ENCODE measurements at places on chromosomes 13 and 19. TPM values are rescaled to one million over a fixed set of nuclear protein-coding genes. Genes with fewer than 3 reads are reported as not detected.

DNA sequence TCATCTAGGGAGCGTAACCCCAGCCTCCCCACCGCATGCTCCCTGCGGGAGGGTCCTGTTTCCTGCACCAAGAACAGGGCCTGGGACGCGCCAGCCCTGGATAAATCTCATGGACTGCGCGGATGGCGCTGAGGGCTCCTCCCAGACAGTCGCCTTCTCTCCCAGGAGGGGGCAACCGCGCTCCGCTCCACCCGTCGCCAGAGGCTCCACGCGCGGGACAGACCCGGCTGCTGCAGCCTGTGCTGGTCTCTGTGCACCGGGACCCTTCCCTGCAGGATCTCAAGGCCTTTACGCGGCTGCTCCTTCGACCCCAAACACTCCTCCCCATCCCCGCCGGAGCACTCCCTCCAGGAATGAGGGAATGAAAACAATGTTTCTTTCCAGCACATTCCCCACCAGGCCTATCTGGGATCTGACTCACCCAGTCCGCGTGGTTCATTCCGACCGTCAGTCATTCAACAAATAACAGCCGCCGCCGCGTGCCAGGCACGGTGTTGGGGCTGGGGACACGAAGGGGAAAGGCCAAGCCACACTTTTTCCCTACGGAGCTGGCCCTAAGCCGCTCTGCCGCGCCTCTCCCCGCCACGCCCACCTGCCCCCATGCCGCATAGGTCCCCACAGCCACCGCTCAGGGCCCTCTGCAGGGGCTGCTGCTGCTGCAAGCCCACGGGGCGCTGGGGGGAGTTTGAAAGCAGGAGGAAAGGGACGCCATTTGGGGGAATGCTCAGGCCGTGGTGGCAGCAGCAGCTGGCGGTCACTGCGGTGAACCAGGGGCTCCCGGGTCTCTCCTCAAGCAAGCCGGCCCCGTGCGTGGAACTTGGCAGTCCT lies 6.0 kb downstream of the PNMA8B start:
- H3K4me3 ChIP-seq = no peak overlapping the region
- H3K4me1 ChIP-seq = peaks cover 18% of the 10 kb centered on the region
- H3K27me3 ChIP-seq = peaks cover 71% of the 10 kb centered on the region
- no peak for DNase-seq
- no peak overlapping the region for H3K27ac ChIP-seq
- H3K36me3 ChIP-seq = no peaks in the 10 kb centered on the region

DNA sequence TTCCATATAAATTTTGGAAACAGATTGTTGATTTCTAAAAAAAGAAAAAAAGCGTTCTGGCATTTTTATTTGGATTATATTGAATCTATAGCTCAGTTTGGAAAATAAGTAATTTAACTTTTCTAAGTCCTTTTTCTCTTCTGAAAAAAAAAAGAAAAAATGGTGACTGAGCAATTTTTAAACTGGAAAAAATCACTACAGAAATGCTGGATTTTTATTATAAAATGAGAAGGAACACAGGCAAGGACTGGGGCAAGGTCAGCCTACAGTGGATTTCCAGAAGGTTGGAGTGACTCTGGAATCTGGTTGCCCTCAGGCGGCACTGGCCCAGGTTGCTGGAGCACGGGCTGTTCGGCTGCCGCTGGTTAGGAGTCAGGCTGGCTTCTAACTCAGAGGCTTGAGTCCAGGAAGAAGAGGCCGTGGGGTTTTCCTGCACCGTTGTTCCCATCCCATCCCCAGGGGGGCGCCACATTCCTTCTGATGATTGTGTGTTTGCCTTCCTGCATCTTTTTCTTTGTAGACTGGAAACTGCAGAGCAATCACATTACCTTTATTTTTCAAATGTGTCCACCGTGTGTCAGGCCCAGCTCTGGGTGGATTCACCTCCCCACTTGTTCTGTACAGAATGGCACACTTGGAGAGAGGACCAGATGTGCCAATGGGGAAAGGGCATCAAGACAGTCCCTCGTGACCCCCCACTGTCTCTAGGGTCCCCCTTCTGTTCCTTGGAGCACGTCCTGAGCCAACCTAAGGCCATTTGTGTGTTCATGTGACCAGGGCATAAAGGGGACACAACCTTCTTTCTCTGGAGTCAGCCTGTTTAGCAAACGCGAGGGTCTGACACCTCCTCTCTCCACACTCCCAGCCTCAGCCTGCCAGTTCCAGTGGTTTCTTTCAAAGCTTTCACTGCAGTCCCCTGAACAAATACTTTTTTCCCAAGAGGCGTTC lies 44.5 kb upstream of the GTF3A start:
- H3K27me3 ChIP-seq = peaks cover 3% of the 10 kb centered on the region
- H3K4me3 ChIP-seq = no peak overlapping the region
- no peaks in the 10 kb centered on the region for H3K36me3 ChIP-seq
- H3K27ac ChIP-seq = no peak overlapping the region

- H3K27me3 ChIP-seq = peaks cover 3% of the 10 kb centered on the region
- no peaks in the 10 kb centered on the region for H3K4me1 ChIP-seq
- no peak within 1 kb of the TSS for H3K4me3 ChIP-seq
- DNase-seq = no peak
- no peak within 1 kb of the TSS for H3K27ac ChIP-seq
Measured at GRCh38 chr13:70108356-70109105, at the start of gene KLHL1. KLHL1 (minus strand) TSS chr13:70108452; CDS start chr13:70107699, 753 bp downstream.

GRCh38 chr13:50452756-50453155 lies 390.7 kb downstream of the DLEU7 start:
- H3K4me3 ChIP-seq = no peak overlapping the region
- H3K27me3 ChIP-seq = no peaks in the 10 kb centered on the region
- H3K27ac ChIP-seq = no peak overlapping the region
- no peak for DNase-seq
- no peaks in the 10 kb centered on the region for H3K36me3 ChIP-seq

GRCh38 chr19:5228932-5229777 lies 111.5 kb downstream of the PTPRS start:
- peak; percentile 19 for DNase-seq
- no peak overlapping the region for H3K27ac ChIP-seq
- peaks cover 17% of the 10 kb centered on the region for H3K27me3 ChIP-seq
- peak overlapping the region; percentile 44 for H3K4me3 ChIP-seq
- no peaks in the 10 kb centered on the region for H3K36me3 ChIP-seq
- H3K4me1 ChIP-seq = peaks cover 7% of the 10 kb centered on the region

- DNase-seq = no peak
- no peaks in the 10 kb centered on the region for H3K4me1 ChIP-seq
- H3K27me3 ChIP-seq = no peaks in the 10 kb centered on the region
- H3K4me3 ChIP-seq = no peak overlapping the region
- H3K36me3 ChIP-seq = peaks cover 2% of the 10 kb centered on the region
Measured at GRCh38 chr19:17665058-17665457, 23.1 kb downstream of the UNC13A start.

GRCh38 chr19:51079481-51080110 lies 3.1 kb downstream of the KLK14 start:
- H3K4me1 ChIP-seq = no peaks in the 10 kb centered on the region
- H3K4me3 ChIP-seq = no peak overlapping the region
- H3K27ac ChIP-seq = no peak overlapping the region
- no peaks in the 10 kb centered on the region for H3K36me3 ChIP-seq
- no peak for DNase-seq
- H3K27me3 ChIP-seq = peaks cover 5% of the 10 kb centered on the region

DNA sequence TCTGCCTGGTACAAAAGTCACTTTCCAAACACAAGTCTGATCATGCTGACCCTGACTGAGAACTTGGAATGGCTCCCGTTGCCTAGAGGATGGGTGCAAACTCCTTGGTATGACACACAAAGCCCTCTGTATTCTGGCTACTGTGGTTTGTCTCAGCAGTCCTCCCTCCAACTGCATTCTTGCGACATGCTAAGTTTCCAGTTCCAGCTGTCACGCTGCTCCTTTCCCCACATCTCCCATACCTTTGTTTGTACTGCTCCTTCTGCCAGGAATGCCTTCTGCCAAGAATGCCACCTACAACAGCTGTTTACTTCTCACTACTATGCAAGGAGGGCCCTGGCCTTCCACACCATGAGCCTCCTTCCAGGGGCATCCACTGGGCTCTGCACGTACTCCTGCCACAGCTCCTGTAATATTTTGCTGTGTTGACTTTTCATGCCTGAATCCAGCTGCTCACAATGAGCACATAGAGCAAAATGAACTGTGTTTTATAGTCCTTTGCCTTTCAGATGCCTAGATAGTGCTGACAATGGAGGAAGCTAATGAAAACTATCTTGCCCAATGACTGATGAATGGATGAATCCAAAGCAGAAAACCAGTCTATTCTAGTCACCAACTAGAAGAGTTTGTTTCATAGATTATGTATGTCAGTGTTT lies 543.7 kb downstream of the EFNB2 start:
- no peak for DNase-seq
- no peaks in the 10 kb centered on the region for H3K4me1 ChIP-seq
- H3K27ac ChIP-seq = no peak overlapping the region
- H3K36me3 ChIP-seq = no peaks in the 10 kb centered on the region

The PRR19 gene
- 0.49 TPM for total RNA-seq

The PABPC3 gene
- 1.9 TPM for total RNA-seq

The KLK14 gene
- total RNA-seq = 0.32 TPM

The SLC6A16 gene
- 0.61 TPM for total RNA-seq

The UBL5 gene
- 321 TPM for total RNA-seq

The MIDN gene
- total RNA-seq = 41.1 TPM

The ZNF574 gene
- total RNA-seq = 12.8 TPM

The ATXN8OS gene
- not detected for total RNA-seq
